ENCODE measurements at places on chromosomes 5 and 9.

DNA sequence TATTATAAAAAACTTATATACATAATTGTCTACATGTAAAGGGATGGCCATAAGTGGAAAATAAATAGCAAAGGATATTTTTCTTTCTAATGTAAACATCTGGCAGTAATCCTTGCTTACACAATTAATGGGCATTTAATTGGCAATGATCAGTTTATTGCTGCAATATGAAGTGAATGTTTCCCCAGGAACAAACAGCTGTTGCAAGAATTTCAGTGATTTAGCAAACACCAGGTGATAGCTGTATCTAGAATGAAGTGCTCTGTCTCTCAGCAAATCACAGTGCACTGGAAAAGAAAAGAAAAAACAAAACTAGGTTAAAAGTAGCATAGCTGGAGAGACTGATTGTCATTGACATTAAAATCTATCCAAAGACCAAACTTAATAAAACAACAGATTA is 594.5 kb upstream of the ARRDC3 start:
- peak; percentile 84 for DNase-seq

- DNase-seq: no peak
These were observed 37.0 kb upstream of the IL7R start for GRCh38 chr5:35819668-35820067.

DNA sequence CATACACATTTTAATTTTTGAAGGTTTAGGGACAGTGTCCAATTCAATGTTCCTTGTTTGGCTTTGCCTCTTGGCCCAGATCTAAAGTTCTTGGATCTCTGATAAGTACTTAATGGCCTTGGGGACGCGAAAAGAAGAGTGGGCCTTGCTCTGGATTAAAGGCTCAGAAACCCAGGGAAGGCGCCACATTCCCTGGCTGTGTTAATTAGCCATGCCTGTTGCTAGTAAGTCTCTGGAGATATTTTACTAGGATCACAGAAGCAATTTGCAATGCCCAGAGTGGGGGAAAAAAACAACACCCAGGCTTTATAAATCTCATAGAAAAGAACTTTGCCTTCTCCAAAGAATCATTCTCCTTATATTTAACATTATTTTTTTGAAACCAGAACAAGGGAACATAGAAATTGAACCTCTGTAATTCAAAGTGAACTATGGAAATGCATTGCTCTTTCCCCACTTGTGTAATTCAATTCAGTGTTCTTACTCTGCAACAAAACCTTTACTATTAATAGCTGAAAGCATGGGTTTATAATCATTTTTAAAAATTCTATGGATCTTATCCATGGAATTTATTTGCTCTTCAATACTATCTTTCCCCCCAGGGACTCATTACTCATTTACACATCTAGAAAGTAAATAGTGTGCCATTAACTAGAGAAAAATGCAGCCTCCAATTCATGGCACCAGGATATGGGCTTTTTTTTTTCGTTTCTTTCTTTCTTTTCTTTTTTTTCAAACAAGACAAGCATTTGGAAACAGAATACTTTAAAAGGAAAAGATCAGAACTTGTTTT is 172.2 kb upstream of the ANKRD55 start:
- DNase-seq: no peak

GRCh38 chr5:116923344-116923743 is 348.7 kb upstream of the SEMA6A start:
- DNase-seq: no peak

GRCh38 chr5:167947306-167947705 is 344.1 kb upstream of the WWC1 start:
- no peak for DNase-seq

DNA sequence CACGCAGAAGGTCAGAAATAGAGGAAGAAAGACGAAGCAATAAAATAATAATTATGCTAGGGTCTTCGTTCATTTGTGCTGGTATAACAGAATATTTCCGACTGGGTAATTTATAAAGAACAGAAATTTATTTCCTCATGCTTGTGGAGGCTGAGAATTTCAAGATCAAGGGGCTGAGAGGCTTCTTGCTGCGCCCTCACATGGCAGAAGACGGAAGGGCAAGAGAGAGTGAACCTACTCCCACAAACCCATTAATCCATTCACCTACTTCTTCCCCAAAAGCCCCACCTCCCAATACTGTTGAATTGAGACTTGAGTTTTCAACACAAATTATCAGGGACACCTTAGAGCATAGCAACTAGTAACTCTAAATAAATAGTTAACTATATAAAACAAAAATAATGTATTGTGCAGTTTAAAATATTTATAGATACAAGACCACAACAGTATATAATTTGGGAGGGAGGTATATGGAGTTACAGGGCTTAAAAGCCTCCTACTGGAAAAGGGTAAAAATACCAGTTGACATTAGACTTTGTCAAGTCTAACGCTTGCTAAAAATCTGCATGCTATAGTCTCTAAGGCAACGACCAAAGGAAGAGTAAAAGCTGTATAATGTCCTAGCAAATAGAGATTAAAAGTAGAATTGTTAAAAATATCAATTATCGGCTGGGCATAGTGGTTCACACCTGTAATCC is 40.3 kb upstream of the NAA35 start:
- no peak for DNase-seq

DNA sequence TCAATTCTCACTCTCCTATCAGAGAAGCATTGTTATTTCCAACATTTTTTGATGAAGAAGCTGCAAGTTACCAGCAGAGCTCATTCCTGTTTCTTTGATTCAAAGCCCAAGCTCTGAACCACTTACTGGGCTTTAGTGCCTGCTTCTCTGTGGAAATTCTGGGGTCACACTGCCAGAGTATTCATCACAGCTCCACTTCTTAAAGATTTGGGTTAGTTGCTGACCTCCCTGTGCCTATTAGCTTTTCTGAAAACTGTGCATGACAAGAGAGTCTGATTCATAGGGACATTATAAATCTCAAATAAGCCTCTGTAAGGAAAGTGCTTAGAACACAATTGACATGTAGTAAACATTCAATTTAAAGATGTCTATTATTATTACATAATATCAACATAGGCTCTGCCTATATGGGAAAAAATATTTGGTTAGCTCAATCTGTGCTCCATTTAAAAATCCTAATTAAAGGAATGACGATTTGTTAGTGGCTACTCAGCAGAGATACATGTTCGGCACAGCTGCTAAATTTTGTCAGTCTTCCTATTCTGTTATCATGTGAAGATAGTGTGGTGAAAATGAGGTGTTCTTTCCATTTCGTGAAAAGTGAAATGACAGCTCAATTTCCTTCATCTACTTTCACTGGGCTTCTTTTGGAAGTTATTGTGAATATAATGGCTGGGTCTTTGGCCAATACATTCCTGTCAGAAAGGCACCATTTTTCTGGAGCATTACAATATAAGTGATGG is 293.0 kb downstream of the KCTD16 start:
- no peak for DNase-seq

DNA sequence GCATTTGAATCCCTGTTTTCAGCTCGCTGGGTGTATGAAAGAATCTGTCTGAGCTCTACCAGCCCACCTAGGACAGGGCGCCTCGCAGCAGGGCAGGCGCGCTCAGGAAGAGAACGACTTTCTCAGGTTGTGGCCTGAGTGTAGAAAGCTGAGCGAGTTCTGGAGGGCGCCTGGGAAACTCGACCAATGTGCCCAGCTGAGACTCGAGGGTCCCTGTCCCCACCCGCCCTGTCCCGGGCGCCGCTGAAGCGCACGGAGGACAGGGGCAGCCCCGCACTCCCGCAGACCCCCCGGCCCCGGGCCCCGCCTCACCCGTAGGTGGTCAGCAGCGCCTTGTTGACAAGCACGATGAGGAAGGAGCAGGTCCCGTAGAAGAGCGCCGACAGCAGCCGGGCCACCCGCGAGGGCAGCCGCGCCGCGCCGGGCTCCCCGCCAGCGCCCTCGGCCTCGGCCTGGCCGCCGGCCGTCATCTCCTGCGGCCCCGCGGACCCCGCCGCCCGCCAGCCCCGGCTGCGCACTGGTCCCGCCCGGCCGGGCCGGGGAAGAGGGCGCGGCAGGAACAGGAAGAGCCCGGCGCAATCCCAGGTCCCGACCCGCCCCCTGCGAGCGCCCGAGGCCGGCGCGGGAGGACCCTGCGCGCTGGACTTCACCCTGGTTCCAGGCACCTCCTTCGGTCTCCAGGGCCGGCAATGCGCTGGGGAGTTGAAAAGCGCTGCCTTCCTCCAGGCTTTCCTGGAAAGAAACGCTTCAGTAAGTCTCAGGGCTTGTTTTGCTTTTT is at the start of gene SLC35D2:
Gene SLC35D2, minus strand, starts transcription at position 547 of the 778 bp plus-strand sequence. Its CDS starts 77 bp downstream, at position 470.
- no peak for DNase-seq

- no peak for DNase-seq
These were observed 587.4 kb downstream of the PRELID2 start for GRCh38 chr5:145247745-145248040.

GRCh38 chr5:38596981-38597380 is 40.5 kb upstream of the LIFR start:
- DNase-seq: no peak

- DNase-seq: no peak
These were observed 28.2 kb downstream of the PSD2 start for GRCh38 chr5:139823757-139824355.

DNA sequence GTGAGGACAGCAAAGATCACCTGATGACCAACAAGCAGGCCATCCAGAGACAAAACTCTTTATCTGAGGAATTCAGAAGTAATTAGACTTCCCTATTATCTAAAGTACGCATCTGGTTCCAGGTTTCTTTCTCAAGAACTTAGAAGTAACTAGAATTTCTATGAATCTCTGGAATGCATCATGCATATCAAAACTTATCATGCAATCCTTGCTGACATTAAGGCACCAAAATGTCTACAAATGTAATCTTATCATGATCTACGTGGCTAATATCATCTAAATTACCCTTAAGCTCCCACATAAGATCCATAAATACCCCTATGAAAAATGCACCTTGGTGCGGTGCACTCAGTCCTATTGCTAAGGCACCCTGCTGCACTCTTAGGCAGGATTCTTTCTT is 488.1 kb upstream of the TLE4 start:
- no peak for DNase-seq

- no peak for DNase-seq
These were observed 232.4 kb downstream of the ESM1 start for GRCh38 chr5:54753034-54753433.

GRCh38 chr9:110357505-110357904 is 19.8 kb upstream of the TXNDC8 start:
- DNase-seq: no peak

DNA sequence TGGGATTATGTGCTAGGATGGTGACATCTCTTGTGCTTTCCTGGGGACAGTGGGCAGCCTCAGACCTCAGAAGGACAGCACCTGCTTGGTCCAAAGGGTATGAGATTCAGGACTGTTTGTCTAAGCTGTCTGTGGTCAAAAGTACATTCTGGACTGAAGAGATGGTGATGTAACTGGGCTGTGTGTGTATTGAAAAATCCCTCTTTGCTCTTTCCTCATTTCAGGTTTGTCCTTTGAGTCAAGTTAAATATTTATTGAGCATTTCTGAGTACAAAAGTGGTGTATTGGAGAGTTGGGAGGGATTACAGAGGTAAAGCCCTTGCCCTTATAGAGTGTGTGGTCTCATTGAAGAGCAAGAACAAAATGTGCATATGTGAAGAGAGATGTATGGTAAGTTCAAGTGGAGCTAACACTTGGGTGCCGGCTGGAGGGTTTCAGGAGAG is 46.7 kb downstream of the RCL1 start:
- no peak for DNase-seq

- peak; percentile 61 for DNase-seq
These were observed 2.1 kb upstream of the TTLL11 start for GRCh38 chr9:122095010-122095767.

- DNase-seq: no peak
These were observed 240.5 kb upstream of the DAB2 start for GRCh38 chr5:39665328-39665727.

DNA sequence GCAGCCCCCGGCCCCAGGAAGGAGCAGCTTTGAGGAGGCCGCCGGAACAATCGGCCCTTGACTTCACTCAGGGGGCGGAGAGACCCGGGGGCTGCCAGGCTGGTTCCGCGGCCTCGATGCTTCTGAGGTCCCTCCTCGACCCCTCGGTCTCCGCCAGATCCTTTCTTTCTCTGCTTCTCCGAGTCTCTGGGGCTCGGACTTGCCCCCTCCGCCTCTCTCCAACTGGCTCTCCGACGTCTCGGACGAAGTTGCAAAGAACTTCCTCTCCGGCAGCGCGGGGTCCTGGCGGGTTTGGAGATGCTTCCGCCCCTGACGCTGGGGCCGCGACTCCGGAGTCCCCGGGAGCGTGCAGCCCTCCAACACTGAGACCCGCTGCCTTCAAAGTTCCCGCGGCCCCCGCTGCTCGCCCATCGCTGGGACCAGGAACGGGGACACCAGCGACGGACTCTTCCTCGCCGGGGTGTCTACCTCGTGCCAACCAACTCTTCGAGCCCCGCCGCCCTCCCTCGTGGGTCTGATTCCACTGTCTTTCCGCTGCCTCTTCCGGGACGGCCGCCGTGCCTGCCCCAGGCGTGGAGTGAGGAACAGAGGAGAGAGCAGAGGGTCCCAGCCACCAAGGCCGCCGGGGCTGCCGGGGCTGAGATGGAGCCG is 7.0 kb downstream of the PAX5 start:
- DNase-seq: peak; percentile 4

DNA sequence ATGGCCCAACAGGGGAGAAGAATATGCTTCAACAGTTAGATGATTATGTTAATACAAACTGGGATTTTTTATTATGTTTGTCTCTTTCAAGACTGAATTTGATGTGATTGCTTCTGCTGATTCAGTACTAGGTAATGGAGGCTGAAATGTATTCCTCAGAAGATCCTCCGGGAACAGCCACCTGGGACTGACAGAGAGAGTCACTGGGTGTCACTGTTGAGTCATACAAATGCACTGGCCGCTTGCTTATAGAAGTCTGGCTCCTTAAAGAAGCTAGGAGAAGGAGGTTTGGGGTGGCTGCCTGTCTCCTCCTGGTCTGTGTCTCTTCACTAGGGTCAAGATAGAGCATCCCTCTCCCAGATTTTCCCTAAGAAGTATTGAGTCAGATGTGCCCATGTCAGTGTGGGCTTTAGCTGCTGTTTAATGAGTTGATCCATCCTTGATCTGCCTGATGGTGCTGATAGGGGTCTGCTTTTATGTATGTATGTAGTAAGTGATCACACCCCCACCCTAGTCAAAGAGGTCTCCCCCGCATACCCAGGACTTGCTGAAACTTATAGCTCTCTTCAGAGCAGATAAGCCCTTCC is 773.4 kb downstream of the BRINP1 start:
- DNase-seq: peak; percentile 92

DNA sequence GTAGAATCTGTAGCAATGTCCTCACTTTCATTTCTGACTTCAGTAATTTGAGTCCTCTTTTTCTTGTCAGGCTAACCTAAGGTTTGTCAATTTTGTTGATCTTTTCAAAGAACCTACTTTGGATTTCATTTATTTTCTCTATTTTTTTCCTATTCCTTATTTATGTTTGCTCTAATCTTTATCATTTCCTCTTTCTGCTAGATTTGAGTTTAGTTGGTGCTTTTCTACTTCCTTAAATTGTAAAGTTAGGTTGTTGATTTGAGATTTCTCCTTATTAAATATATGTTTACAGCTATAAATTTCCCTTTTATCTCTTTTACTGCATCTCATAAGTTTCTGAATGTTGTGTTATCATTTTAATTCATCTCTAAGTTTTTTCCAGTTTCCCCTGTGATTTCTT is 75.1 kb upstream of the FAM120A start:
- DNase-seq: no peak

All from NCI-H748 treated with DMSO at 0.1 percent for 48 hours (cell line).